Suprapubic skin (tissue), 4 donors: ENCODE measurements at places on chromosomes 5 and 9.

GRCh38 chr5:133324926-133325325 is 273.1 kb downstream of the HSPA4 start:
- H3K4me1 ChIP-seq: no peaks in the 10 kb centered on the region
- DNase-seq: no peak
- H3K27ac ChIP-seq: no peak overlapping the region
- H3K36me3 ChIP-seq: no peaks in the 10 kb centered on the region
- H3K27me3 ChIP-seq: no peaks in the 10 kb centered on the region

DNA sequence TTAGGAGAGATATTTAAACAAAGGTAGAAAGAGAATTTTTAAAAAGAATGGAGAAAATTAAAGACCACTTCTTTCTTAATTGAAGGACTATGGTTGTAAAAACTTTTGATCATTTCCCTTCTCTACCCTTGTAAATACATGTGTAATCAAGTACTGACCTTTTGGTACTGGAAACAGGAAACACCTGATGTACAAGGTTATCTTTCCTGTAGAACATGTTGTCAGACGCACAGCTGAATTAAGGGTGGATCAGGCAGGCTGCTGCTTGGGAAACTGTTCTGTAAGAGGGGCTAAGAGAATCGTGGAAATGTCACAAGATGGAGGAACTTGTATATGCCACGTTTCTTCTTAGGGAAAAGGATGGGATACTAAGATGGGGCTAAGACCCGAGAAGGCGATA is 341.6 kb downstream of the ZNF608 start:
- H3K4me3 ChIP-seq: no peak overlapping the region
- no peak for DNase-seq
- no peaks in the 10 kb centered on the region for H3K27me3 ChIP-seq
- H3K27ac ChIP-seq: no peak overlapping the region
- peaks cover 21% of the 10 kb centered on the region for H3K4me1 ChIP-seq
- H3K36me3 ChIP-seq: no peaks in the 10 kb centered on the region

GRCh38 chr5:40367255-40367654 is 312.5 kb upstream of the PTGER4 start:
- no peak overlapping the region for H3K4me3 ChIP-seq
- no peaks in the 10 kb centered on the region for H3K27me3 ChIP-seq
- no peaks in the 10 kb centered on the region for H3K36me3 ChIP-seq
- DNase-seq: no peak
- H3K27ac ChIP-seq: no peak overlapping the region

DNA sequence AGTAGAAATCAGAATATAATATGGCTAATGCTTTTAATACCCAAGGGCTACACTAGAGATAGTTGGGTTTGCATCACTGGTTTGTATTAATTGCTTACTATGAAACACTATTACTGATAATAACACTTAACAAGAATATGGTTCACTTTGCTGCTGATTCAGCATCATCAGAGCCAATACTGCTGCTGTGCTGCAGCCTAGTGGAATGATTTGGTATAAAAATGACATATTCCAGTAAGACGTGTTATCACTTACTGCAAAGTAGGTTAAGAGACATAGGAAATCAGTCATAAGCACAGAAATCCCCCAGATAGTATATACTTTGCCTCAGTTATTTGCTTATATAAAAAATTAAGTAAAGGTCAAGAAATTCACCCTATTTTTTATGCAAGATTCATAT is 2.8 kb downstream of the CDH10 start:
- peaks cover 9% of the 10 kb centered on the region for H3K4me1 ChIP-seq
- no peak overlapping the region for H3K27ac ChIP-seq
- H3K36me3 ChIP-seq: no peaks in the 10 kb centered on the region
- H3K4me3 ChIP-seq: no peak overlapping the region
- DNase-seq: no peak
- H3K27me3 ChIP-seq: peaks cover 7% of the 10 kb centered on the region

- peaks cover 8% of the 10 kb centered on the region for H3K4me1 ChIP-seq
- H3K4me3 ChIP-seq: no peak overlapping the region
- H3K27ac ChIP-seq: no peak overlapping the region
- no peaks in the 10 kb centered on the region for H3K36me3 ChIP-seq
- no peak for DNase-seq
- H3K27me3 ChIP-seq: peaks cover 5% of the 10 kb centered on the region
Measured at GRCh38 chr5:135503871-135504270, 31.9 kb downstream of the NEUROG1 start.

GRCh38 chr9:136109351-136110081 is 9.2 kb downstream of the TMEM250 start:
- peaks cover 71% of the 10 kb centered on the region for H3K4me1 ChIP-seq

DNA sequence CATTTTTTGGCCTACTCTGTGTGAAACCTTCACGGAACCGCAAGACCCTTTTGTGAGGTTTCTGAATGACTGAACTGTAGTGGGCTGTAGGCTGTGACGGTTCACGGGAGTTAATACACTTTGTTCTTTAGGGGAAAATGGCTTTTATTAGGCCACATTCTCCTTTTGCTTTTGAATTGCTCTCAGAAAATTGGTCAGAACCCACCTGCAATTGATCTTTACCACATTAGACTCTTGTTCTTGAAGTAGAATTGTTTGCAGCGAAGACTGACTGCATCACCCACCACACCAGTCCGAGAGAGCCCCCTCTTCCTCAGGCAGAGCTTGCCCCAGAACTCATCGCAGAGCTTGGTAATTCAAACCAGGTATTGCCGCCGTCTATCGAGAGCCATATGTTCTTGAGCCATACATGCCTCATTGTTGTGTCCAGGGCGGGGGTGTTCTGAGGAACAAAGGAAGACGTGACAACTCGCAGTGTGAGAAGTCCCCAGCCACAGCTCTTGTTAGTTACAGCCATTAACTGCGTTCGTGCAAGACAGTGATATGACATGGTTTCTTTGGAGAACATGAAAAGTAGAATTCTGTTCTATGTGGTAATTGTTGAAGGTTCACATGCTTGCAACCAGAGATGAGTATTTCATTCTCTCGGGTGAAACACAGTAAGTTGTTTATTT is 166.4 kb upstream of the OTULINL start:
- no peak overlapping the region for H3K4me3 ChIP-seq
- H3K4me1 ChIP-seq: peaks cover 3% of the 10 kb centered on the region
- H3K36me3 ChIP-seq: peaks cover 75% of the 10 kb centered on the region
- H3K27ac ChIP-seq: no peak overlapping the region
